GM23338 (cell line): ENCODE measurements at places on chromosomes 12 and 14. TPM values are rescaled to one million over a fixed set of nuclear protein-coding genes. Genes with fewer than 3 reads are reported as not detected.

- DNase-seq = no peak
Measured at GRCh38 chr12:88889326-88890110, 309.2 kb upstream of the KITLG start.

DNA sequence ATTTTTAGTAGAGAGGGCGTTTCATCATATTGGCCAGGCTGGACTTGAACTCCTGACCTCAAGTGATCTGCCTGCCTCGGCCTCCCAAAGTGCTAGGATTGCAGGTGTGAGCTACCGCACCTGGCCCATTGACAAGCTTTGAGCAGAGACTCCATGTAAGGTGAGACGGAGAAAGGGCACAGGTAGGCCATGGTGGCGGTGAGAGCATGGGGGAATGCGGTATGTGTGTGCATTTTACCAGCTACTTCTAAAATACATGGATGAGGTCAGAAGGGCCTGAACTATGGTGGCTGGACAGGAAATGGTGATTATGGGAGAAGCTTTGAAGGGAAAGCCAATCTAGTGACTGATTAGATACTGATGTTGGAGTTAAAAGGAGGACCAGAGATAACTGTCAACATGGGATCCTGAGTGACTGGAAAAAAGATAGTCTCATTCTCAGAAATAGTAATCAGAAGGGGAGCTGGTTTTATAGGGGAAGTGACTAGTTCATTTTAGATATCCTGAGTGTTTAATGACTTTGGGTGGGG is 21.9 kb upstream of the PTPRB start:
- no peak for DNase-seq

SIX4 gene
- 46.9 and 50.2 TPM in 2 replicates for total RNA-seq

DNA sequence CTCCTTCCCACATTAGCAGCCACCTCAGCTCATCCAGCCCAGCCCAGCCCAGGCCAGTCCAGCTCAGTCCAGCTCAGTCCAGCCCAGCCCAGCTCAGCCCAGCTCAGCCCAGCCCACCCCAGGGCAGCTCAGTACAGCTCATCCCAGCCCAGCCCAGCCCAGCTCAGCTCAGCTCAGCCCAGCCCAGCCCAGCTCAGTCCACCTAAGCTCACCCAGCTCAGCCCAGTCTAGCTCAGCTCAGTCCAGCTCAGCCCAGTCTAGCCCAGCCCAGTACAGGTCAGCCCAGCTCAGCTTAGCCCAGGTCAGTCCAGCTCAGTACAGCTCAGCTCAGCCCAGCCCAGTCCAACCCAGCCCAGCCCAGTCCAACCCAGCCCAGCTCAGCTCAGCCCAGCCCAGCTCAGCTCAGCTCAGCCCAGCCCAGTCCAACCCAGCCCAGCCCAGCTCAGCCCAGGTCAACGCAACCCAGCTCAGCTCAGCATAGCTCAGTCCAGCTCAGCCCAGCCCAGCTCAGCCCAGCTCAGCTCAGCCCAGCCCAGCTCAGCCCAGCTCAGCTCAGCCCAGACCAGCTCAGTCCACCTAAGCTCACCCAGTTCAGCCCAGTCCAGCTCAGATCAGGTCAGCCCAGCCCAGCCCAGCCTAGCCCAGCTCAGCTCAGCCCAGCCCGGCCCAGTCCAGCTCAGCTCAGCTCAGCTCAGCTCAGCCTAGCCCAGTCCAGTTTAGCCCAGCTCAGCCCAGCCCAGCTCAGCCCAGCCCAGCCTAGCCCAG is 63.0 kb downstream of the TMEM121 start:
- DNase-seq = no peak

DNA sequence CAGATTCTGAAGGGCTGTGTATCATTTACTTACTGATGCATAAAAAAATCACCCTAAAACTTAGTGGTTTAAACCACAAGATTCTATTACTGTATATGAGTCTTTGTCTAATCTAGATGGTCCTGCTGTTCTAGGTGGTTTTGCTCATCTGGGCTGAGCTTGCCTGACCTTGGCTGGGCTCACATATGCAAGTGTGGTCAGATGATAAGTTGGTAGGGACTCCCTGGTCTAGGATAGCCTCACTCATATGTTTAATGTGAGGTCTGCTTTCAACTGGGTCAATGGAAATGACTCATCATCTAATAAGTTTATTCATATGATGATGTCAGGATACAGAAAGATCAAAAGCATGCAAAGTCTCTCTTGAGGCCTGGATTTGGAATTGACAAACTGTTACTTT is 887.8 kb downstream of the TRHDE start:
- no peak for DNase-seq

MANSC4 gene
- total RNA-seq = not detected in 2 replicates

DNA sequence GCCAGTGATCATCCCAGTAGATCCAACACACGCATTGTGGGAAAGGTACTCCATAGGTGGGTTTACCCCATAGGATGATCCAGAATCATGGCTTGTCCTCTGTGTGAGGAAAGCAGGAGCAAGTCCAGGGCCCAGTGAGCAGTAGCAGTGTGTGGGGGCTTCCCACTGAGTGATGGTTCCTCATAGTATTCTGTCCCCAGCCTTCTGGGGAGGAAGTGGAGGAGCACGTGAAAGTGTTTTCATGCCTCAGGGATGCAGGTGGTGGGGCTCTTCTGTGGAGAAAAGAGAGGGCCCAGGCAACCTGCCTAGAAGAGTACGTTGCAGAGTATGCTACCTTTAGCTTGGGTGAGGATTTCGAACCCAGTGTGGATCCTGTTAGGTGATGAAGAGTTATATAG is 56.5 kb downstream of the SUSD6 start:
- DNase-seq = no peak

CLEC2B gene
- total RNA-seq = not detected in 2 replicates

- DNase-seq = no peak
Measured at GRCh38 chr12:21797539-21797938, 23.0 kb upstream of the KCNJ8 start.

TAS2R9 gene
- 0.19 TPM in 1 of 2 replicates, not detected in the other for total RNA-seq

DNA sequence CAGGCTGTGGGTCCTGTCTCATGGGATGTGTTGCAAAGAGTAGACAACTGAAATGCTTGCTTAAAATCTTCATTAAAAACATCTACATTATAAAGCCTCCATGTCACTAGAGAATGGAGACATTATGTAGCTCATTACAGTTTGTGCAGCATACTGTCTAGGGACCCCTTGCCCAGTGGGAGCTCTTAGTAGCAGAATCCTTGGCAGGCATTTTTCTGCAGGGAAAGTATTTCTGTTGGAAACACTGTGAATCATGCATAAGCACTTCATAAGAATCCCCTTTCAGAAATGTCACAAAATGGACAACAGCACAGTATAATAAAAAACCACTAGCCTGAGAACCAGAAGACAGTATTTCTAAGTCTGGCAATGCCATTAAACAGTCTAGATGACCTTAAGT is 174.3 kb downstream of the MGAT4C start:
- no peak for DNase-seq

- no peak for DNase-seq
Measured at GRCh38 chr14:20802341-20803084, at the start of gene RNASE1. Gene RNASE1 (minus strand): TSS chr14:20802844. CDS start chr14:20802068, 776 bp downstream.

DIO2 gene
- 0.17 TPM in 1 of 2 replicates, not detected in the other for total RNA-seq

DCP1B gene
- 28.6 and 29.8 TPM in 2 replicates for total RNA-seq

SERPINA12 gene
- not detected in 2 replicates for total RNA-seq

DNA sequence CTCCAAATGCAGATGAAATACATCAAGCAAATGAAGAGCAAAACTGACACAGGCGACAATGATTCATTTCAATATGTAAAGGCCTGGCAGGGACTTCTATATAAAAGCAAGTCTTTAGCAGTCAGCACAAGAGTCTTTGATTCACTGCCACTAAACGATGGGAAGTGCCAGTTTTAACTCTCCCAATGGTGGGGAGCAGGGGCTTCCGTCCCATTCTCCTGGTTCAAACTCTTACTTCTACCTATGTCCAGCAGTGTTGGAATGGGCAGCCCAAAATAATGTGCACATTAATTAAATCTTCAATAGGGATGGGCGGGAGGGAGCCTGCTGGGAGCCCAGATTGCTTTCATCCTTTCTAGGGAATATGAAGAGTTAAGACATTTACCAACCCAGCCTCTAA is 97.5 kb upstream of the MDM1 start:
- DNase-seq = no peak

GRCh38 chr12:14876833-14877232 is 8.8 kb downstream of the MGP start:
- DNase-seq = no peak

DNA sequence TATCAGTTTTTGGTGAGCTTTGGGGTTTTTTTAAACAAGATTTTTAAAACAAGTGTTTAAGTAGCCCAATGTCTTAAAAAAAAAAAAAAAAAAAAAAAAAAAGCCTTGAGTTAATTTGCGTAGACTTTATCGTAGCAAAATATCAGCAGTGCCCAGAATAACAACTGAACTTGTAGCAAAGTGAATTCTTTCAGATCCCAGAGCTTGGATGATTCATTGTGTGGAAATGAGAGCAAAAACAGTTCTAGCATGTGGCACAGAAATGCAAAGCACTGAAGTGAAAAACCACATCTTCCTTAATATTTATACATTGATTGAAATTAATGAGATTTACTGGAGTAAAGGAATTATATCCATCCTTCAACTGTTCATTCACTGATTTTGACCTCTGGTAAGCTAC is 258.1 kb downstream of the EGLN3 start:
- no peak for DNase-seq

DNA sequence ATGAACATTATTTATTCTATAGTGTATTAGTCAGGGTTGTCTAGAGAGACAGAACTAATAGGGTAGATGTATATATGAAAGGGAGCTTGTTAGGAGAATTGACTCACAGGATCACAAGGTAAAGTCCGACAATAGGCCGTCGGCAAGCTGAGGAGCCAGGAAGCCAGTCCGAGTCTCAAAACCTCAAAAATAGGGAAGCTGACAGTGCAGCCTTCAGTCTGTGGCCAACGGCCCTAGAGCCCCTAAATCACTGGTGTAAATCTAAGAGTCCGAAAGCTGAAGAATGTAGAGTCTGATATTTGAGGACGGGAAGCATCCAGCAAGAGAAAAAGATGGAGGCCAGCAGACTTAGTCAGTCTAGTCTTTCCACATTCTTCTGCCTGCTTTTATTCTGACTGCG is 912.2 kb downstream of the FLRT2 start:
- DNase-seq = no peak
